Stimulated activated memory B cell treated with anti-CD40 and anti-IgM and Interleukin-4, amounts not matched to agents 10 μg/mL and 1 μg/mL and 100 μg/mL, for 72 hours (primary cell): ENCODE measurements at places on chromosomes 5 and 9.

DNA sequence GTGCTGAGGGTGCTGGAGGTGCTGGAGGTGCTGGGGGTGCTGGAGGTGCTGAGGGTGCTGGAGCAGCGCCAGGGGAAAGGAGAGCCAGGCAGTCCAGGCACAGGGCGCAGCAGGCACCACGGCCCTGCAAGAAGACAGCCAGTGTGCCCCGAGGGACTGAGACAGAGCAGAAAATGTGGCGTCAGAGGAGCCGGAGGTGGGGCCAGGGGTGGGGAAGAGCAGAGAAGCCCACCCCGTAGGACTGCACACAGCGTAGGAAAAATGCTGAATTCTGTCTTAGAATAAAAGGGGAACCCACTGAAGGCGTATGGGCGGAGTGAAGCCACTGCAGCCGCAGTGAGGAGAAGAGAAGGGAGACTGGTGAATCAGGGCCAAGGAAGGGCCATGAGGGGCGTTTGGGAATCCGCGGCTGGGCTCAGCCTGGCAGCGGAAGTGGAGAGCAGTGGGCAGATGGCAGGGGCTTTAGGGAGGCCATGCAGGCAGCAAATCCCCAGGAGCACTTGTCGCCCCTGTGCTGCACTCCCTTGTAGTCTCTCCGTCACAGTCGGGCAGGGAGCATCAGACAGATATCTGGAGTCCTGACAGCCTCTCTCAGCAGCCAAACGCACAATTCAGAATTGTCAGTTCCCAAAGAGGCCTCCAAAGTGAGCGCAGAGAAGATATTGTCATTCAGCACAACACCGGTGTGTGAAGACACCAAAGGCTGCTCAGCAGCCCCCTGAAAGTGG lies 35.9 kb upstream of the LECT2 start:
- no peak for ATAC-seq

DNA sequence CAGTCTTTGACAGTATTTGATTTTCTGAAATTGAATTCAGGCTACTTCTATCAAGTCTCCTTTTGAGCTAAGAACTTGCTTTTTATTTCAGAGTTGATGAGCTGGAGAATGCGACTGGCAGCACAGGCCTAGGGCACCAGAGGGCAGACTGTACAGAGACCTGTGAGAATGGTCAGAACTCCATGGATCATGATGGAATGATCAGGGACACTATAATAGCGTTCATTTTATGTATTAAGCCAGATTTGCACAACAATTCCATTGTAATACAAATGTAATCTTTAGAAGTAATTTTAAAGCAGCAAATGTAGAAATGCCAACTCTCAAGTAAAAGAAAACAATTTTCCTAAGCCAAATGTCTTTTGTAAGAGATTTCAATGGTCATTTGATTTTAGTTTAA lies 902.4 kb downstream of the NR2F1-AS1 start:
- no peak for ATAC-seq

DNA sequence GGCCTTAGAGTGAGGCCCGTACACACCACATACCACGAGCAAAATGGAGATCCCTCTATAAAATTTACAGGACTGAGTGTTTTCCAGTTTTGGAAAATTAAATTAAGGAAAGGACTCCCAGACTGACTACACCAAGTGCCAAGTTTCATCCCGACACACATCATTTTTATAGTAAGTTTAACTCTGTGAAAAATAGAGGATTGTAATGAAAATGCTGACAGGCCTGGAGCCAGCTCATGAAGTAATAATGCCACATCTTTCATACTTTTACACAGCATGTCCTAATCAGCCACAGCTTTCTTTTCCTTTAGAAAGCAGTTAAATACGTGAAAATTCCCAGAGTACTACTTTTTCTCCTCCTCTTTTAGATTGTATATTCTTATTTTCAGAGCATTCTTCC lies 169.2 kb downstream of the SAXO1 start:
- ATAC-seq, result no peak

- ATAC-seq, result no peak
Observed at GRCh38 chr5:6875376-6875775, 162.1 kb downstream of the TENT4A start.

- no peak for ATAC-seq
Observed at GRCh38 chr9:136690104-136690805, 3.0 kb upstream of the AGPAT2 start.

- ATAC-seq, result no peak
Observed at GRCh38 chr9:113520109-113520642, 56.6 kb downstream of the RGS3 start.

DNA sequence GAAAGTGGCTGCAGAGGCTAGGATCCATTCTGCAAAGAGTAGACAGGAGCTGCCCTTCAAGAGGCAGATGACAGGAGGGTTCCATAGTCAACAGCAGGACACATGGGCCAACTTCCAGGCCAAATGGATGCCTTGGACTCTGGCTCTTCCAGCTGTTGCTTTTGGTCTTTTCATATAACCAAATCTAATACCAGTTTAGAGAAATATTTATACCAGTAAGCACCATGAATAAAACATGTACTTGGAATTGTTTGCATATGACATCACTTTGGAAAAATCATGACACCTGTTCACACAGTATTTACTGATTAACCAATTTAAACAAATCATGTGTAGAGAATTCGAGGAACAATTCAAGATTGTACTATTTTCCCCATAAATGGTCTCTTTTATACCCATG lies 481.3 kb downstream of the DMRT2 start:
- no peak for ATAC-seq

DNA sequence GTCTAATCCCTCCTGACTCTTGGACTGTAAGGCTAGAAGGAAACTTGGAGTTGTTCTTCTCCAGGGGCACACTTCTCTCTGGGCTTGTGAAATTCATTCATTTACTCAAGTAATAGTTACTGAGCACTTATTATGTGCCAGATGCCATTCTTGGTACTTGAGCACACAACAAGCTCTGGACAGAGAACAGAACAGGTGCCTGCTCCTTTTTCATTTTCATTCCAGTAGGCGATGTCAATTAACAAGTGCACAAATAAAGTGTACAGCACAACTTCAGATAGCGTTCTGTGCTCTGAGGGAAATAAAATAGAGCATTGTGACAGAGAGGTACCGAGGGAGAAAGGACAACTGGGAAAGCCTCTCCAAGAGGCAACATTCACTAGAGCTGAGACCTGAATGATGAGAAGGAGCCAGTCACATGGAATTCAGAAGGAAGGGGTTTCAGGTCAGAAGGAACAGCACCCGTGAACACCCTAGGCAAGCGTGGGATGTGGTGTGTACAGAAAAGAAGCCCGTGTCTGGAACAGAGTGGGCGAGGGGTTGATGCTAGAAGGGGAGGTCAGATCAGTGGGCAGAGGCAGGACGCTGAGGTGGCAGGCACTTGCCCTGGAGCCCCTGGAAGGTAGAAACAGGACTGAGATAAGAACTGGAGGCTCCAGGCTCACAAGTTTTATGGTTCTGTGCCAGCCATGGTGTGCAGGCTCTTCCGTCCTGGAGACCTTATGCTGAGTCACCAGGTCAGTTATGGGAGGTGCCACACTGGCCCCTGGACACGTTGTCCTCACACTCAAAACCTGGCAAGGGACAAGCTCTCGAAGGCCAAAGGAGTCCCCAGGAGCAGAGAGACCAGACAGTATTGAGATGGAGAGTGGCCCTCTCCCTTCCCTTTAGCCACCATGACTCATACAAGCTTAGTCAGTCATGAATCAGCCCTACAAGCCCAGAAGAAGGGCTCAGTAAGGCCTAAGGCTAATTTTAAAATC lies 7.2 kb upstream of the ABLIM3 start:
- peak; percentile 28 for ATAC-seq

DNA sequence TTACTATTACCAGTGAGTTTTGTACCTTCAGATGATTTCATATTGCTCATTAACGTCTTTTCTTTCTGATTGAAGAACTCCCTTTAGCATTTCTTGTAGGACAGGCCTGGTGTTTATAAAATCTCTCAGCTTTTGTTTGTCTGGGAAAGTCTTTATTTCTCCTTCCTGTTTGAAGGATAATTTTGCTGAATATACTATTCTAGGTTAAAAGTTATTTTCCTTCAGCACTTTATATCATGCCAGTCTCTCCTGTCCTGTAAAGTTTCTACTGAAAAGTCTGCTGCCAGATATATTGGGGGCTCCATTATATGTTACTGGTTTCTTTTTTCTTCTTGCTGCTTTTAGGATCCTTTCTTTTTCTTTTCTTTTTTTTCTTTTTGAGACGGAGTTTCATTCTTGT lies 13.3 kb downstream of the CDK7 start:
- no peak for ATAC-seq

DNA sequence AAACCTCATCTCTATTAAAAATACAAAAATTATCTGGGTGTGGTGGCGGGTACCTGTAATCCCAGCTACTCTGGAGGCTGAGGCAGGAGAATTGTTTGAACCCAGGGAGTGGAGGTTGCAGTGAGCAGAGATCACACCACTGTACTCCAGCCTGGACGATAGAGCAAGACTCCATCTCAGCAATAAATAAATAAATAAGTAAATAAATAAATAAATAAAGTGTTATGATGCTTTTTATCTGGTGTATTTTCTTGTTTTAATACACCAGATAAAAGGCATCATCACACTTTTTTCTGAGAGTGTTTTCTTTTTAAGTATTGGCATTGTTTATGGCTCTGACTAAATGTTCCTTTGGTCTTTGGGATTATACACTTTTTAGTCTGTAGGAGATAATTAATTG lies 24.2 kb upstream of the LECT2 start:
- no peak for ATAC-seq

GRCh38 chr9:18829873-18830272 lies 203.1 kb downstream of the SAXO1 start:
- ATAC-seq, result no peak

DNA sequence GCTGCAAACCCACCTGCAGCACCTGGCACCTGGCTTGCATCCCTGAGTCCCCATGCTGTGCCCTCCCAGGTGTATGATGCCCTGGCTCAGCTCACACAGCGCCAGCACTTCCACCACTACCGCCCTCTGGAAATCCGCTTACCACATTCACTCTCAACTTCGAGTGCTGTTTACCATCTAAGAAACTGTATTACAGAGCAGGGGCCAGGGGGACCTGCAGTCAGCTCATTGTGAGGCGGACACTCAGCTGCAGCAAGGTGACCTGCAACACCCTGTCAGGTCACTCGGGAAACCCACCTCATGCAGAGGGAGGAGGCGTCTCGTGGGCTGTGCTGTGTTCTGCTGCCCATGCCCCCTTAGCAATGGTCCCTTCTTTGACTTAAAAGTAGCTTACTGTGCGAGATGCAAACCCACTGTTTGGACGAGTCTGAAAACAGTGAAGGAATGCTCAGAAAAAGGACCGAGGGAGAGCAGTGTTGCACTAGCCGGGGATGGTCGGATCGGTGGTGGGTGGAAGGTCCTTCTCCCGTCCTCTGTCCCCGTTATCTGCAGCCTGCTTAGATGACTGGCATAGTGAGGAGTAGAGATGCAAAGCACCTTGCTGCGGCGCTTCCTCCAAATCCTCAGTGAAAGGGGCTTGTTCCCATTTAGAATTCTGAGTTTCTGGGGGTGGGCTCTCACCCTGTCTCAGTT lies 55.2 kb upstream of the CTSL start:
- ATAC-seq, result no peak

DNA sequence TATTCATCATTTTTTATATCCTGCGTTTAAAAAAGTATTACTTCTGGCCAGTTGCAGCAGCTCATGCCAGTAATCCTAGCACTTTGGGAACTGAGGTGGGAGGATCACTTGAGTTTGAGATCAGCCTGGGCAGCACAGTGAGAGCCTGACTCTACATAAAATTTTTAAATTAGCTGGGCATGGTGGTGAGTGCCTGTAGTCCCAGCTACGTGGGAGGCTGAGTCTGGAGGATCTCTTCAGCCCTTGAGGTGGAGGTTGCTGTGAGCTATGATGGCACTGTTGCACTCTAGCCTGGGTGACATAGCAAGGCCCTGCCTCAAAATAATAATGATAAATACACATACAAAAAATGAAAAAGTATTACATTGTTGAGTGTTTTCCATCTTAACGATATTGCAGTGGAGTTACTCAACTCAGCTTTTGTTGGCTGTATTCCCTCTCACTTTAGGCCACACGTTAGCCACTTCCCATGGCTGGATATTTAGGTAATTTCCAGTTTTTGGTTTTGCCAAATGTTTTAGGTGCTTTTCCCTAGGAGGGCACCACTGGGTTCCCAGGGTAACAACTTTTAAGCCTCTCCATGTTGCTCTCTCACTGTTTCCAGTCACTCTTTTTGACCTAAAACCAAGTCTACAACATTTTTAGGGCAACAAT lies 20.6 kb downstream of the SHB start:
- ATAC-seq, result no peak

- ATAC-seq, result no peak
Observed at GRCh38 chr5:169837686-169838085, 142.6 kb downstream of the INSYN2B start.

DNA sequence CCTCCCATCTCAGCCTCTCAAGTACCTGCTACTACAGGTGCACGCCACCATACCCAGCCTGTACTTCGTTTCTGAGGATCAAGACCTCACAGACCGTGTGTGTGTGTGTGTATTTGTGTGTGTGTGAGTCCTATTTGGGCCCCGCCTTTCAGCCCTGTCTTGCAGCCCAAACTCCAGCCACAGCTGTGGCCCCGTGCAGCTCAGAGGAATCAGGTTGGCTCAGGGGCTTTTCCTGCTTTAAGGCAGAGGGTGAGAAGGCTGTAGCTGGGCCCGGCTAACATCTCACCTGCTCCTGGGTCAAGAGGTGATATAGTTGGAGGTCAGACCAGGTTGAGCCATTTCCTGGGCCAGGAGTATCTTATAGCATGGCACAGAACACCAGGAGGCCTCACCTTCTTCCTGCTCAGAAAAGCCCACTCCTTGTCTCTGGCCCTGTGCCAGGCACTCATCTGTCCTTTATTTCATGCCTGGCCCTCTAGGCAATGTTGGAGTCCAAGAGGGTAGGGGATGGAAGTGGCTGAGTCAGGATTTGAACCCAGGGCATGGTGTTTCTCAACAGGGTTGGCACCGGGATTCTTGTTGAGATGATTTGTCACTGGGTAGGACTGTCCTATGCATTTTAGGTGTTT lies 1.6 kb upstream of the PHYKPL start:
- no peak for ATAC-seq

- ATAC-seq, result no peak
Observed at GRCh38 chr5:180329606-180330269, 23.4 kb downstream of the GFPT2 start.

- no peak for ATAC-seq
Observed at GRCh38 chr9:115008536-115009270, 78.3 kb upstream of the TNFSF8 start.

GRCh38 chr9:136250676-136251075 lies 5.1 kb upstream of the QSOX2 start:
- no peak for ATAC-seq

- no peak for ATAC-seq
Observed at GRCh38 chr5:155101697-155102096, 88.1 kb downstream of the KIF4B start.

- peak; percentile 83 for ATAC-seq
Observed at GRCh38 chr5:55936100-55936693, 58.6 kb downstream of the IL6ST start.

GRCh38 chr5:68494771-68495170 lies 279.2 kb downstream of the PIK3R1 start:
- no peak for ATAC-seq

DNA sequence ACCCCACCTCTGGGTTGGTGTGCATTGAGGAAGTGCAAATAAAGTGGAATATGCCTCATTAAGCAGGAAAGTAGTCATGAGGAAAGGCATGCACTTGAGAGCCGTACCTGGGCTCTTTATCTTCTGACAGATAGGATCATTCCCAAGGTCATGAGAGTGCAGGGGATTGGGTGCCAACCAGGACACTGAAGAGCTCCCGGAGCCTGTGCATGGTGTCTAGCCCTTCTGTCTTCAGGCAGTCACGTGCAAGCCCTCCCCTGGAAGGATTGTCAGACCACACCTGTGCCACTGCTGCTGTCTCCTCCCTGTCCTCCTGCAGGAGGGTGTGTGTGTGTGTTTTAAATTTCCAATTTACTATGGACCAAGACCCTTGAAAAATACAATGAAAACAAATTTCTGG lies 69.6 kb downstream of the PDE8B start:
- ATAC-seq, result peak; percentile 15

GRCh38 chr5:10118150-10118549 lies 131.5 kb downstream of the ATPSCKMT start:
- no peak for ATAC-seq
